ENCODE measurements at places on chromosomes 6 and 20.

DNA sequence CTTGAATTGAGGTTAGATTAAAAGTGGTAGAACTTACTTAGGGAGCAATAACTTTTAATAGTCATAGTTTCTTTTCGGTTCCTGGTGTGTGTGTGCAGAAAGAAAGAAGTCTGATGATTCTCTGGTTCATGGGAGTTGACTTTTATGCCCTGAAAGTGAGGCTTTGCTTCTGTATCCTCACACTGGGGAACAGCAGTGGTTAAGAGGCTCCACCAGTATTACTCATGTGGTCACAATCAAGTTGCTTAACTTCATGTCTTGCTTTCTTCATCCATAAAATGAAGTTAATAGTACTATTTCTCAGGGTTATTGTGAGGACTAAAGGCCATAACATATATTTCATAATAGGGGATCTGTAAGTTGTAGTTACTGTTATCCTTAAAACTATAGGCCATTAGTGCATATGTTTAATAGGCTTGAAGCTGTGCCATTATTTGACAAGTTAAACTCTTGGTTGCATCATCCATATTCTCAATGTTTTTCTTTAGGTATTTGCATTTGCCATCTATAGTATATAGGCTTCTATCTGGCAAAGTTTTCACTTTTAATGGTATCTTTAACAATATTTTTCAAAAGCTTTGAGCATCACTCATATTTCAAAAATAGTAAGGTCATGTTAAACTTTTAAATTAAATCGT lies 262.4 kb downstream of the PLCB1 start:
- DNase-seq, result no peak

DNA sequence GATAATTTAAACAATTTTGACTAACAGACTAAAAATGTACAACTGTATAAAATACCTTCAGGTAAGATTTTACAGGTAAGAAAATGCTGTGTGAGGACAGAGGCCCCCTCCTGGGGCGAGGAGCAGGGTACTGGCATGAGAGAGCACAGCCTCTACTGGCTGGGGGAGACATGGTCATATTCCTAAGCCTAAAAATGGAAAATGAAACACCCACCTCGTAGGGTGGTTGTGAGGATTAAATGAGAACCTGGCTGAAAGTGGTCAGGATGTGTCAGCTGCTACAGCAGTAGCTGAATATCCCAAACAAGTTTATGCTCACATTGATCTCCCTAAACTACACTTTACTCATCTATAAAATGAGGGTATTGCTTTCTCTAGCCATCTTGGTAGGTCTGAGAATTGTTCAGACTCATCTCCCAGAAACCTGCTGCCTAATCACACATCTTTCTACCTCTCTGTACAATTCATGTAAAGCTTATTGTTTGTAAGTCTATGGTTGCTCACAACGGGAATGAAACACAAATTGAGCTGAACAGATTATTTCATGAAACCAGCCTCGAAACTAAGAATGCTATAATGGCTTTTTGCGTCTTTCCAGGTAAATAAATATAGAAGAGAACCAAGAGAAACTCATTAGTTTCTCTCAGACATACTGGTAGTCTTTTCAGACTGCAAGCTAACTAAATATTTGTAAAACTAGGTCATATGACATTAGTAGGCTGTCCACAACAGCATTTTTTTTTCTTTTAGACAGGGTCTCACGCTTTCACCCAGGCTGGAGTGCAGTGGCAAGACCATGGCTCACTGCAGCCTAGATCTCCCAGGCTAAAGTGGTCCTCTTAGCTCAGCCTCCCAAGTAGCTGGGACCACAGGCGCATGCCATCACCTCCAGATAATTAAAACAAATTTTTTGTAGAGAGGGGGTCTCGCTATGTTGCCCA lies 69.6 kb downstream of the POPDC3 start:
- DNase-seq, result no peak

- DNase-seq, result no peak
Measured at GRCh38 chr20:19867940-19868371, 109.9 kb downstream of the RIN2 start.

- no peak for DNase-seq
Measured at GRCh38 chr6:100664274-100665040, 199.7 kb upstream of the SIM1 start.

GRCh38 chr6:170076466-170077165 lies 214.3 kb downstream of the DLL1 start:
- DNase-seq, result no peak

GRCh38 chr6:139982195-139982594 lies 607.7 kb upstream of the CITED2 start:
- DNase-seq, result no peak

GRCh38 chr6:122361314-122361979 lies 38.0 kb upstream of the HSF2 start:
- DNase-seq, result no peak

DNA sequence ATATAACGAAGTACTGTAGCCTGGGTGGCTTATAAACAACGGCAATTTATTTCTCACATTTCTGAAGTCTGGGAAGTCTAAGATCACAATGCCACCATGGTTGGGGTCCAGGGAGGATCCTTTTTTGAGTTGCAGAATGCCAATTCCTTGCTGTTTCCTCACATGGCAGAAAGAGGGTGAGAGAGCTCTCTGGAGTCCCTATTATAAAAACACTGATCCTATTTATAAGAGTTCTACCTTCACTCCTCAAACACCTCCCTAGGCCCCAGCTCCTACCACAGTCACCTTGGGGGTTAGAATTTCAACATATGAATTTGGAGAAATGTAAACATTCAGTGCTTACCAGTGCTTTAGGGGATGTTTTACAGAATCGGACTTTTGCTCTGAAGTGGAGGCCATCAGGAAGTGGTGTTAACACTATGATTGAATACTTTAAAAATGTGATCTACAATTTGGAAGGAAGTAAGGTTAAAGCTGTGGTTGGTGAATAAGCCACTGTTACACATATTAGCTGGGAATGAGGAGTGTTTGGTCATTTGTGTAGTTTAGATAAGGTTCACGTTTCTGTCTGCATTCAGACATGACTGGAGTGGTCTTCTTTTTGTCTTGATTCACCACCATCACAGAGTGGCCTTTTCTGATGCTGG lies 79.9 kb upstream of the SPTLC3 start:
- no peak for DNase-seq

- DNase-seq, result no peak
Measured at GRCh38 chr20:8039042-8039441, 19.5 kb upstream of the TMX4 start.

GRCh38 chr6:90263633-90264032 lies 33.0 kb downstream of the BACH2 start:
- no peak for DNase-seq

- DNase-seq, result no peak
Measured at GRCh38 chr6:159762681-159763293, 942 bp downstream of the ACAT2 start.

GRCh38 chr6:155771822-155772221 lies 316.2 kb upstream of the NOX3 start:
- no peak for DNase-seq

DNA sequence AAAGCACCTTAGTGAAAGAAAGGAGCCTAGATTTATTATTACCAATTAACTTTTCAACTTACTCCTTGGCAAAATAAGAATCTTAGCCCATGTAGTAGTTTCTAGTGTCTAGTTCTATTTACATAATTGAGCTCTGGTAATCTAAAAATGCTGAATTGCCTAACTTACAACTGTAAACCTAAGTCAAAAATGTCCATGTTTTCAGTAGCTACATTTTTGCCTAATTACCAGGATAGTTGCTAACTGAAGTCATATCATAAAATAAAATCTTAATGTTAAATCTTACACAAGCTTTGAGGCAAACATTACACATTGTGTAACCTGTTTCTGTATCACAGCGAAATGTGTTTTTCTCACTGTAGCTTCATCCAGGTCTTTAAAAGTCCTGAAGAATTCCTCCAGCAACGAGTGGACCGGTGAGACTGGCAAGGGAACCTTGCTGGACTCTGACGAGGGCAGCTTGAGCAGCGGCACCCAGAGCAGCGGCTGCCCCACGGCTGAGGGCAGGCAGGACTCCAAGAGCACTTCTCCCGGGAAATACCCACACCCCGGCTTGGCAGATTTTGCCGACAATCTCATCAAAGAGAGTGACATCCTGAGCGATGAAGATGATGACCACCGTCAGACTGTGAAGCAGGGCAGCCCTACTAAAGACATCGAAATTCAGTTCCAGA lies 7.6 kb upstream of the CLDN20 start:
- DNase-seq, result no peak

DNA sequence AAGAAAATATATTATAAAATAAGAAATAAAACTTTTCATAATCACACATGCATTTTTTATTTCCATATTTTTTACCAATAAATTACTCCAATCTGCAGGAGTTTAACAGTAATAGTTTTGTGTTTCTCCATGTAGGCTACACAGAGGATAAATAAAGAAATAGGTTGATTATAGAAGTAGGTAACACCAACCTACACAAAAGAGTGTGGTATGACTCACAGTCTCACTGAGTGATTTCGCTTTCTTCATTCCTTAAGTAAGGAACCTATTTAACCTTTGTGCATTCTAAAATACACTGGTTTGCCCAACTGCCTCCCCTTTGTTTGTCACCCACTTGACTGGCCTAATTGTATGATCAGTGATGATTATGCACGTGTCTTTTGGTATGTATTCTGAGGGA lies 244.2 kb upstream of the RIMS1 start:
- DNase-seq, result no peak

- DNase-seq, result no peak
Measured at GRCh38 chr20:31930779-31931178, 21.1 kb downstream of the PDRG1 start.

GRCh38 chr6:21500314-21501020 lies 93.1 kb upstream of the SOX4 start:
- DNase-seq, result no peak

DNA sequence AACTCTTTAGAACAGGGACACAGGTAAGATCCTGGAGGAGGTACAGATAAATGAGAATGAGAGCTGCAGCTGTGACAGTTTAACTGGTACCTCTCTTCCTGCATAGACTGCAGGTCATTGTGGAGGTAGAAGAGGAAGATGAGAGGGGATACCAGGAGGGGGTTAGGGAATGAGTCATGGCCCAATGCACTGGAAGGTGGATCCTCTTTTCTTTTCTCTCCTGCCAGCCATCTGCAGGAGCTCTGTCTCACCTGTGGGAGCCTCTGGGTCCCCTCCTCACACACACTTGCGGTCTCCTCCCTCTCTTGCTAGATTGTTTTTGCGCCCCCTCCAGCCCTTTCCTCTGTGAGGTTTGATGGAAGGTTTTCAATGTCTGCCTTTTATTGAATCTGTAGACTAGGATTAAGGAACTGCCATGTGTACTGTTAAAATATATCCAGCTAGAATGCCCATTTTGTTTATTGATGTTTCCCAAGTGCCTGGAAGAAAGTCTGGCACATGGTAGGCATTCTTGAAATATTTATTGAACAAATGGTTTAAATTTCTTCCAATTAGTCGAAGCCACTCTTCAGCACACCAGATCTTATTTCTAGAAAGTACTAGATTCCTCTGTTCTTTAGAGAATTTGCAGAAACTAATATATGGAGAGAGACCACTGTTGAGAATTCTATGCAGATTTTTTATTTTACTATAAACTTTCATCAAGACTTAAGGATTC lies 13.0 kb downstream of the C6orf163 start:
- no peak for DNase-seq
